LoVo (cell line): ENCODE measurements at places on chromosomes 16 and 17.

DNA sequence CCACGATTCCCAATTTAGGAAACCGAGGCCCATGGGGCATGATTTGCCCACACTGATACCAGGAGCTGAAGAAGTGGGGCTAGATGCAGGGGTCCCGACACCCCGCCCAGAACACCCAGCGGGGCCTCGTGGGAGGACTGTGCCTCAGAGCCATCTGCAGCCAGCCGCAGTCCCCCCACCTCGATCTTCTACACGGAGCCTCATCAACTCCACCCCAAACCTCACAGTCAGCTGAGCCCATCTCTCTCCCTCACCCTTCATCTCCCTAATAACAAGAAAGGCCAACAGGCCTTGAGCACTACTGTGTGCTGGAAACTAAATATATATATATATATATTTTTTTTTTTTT, 4.2 kb downstream of the ITGAE start:
- DNase-seq, result no peak

GRCh38 chr16:88353232-88353631, 29.5 kb upstream of the ZNF469 start:
- no peak for DNase-seq

GRCh38 chr16:28495098-28495793, 803 bp downstream of the APOBR start:
- no peak for DNase-seq

GRCh38 chr17:45310380-45311324, 6.2 kb downstream of the MAP3K14 start:
- DNase-seq, result peak; percentile 58

GRCh38 chr16:49592546-49593423, 219.2 kb downstream of the C16orf78 start:
- peak; percentile 33 for DNase-seq

DNA sequence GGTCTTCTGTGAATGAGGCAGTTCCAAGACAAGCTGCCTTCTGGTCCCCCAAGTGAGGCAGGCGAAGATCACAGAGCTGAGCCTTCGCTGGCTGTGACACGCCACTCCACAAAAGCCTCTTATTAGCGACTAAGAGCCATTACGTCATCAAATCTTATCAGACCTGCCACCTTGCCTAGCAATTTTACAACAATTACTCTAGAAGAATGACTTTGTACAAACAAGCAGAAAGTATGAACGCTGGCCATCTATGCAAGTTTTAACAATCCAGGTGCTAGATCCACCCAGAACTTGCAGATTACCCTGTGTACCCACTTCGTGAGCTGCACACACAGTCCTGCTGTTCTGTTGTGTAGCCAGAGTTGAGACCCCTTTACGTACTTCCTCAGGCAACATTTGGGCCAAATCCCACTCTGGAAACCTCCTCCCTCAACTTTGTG, 3.8 kb upstream of the ICAM2 start:
- DNase-seq, result no peak

- no peak for DNase-seq
These were observed 98.2 kb downstream of the ADAMTS18 start for GRCh38 chr16:77336637-77337036.
